Fibroblast of gingiva (primary cell): ENCODE measurements at places on chromosomes 16 and 17.

DNA sequence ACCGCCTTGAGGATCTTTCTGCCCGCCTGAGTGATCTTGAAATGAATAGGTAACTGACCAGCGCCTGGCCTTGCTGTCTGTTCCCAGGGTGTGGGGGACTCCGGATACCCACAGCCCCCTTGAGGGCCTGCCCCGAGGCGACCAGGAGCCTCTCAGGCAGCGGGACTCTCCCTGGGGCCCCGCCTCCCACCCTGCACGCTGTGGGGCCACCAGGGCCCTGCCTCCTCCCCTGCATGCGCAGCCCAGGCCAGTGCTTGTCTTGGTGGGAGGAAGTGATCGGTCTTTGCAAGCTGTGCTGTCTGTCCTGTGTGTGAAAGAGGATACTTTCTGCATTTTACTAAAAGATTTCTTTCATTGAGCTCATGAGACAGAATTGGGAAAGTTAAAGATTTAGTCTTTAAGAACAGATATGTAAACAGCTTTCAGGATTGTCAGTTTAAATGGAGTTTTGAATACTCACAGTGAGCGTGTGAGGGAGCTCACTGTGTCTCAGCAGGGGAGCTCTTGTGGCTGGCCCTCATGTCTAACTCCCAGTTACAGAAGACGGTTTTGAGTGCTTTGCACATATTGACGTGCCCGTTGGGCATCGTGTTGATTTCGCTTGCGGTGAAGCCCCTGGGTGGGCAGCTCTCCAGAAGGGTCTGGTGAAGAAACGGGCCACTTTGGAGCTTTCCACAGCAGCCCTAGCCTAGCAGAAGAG, 36.1 kb upstream of the CAPN15 start:
- no peak for DNase-seq

- DNase-seq: peak; percentile 91
Measured at GRCh38 chr16:4410335-4411075, 5.9 kb downstream of the CORO7 start.

DNA sequence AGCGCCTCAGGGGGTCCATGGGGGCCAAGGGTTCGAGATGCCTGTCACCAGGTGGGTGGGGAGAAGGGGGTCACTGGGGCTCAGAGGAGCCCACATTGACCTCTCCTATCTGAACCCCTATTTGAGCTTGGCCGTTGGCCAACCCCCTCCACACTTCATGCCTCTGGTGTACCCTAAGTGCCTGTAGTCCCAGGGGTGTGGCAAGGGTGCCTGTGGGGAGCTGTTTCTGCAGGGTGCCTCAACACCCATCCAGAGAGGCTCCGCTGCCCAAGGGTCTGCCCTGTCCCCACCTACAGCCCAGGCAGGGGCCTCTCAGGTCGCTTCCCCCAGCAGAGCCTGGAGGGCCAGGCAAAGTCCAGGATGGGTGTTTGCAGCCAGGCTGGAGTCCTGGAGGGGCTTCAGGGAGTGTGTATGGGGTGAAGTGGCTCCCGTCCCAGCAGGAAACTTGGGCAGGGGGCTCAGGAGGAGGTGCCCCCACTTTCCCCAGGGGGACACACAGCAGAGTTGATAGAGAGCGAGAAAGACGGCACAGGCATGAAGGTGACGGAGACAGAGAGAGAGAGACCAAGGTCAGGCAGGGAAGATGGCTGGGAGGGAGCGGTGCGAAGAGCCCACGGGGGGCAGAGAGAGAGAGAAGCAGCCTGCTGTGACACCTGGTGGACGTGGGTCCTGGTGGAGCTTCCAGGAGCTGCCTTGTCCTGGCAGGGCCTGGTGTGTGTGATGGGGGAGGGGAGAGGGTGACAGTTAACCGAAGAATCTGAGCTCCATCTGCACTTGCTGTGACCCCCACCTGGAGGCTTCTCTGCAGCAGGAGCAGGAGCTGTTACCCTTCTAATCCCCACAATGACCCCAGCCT, at the start of gene SEPTIN12:
TSS of gene SEPTIN12 (minus strand) at position 719 of the 856 bp plus-strand sequence. CDS start at position 19, 700 bp downstream.
- DNase-seq: no peak

DNA sequence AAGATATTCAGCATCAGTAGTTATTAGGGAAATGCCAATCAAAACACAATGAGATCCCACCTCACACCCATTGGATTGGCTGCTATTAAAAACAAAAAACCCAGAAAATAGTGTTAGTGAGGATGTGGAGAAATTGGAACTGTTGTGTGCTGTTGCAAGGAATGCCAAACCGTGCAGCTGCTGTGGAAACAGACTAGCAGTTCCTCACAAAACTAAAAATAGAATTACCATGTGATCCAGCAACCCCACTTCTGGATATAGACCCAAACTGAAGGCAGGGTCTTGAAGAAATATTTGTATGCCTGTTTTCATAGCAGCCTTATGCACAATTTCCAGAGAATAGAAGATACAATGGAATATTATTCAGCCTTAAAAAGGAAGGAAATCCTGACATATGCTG, 46.0 kb downstream of the FOXK2 start:
- DNase-seq: no peak

DNA sequence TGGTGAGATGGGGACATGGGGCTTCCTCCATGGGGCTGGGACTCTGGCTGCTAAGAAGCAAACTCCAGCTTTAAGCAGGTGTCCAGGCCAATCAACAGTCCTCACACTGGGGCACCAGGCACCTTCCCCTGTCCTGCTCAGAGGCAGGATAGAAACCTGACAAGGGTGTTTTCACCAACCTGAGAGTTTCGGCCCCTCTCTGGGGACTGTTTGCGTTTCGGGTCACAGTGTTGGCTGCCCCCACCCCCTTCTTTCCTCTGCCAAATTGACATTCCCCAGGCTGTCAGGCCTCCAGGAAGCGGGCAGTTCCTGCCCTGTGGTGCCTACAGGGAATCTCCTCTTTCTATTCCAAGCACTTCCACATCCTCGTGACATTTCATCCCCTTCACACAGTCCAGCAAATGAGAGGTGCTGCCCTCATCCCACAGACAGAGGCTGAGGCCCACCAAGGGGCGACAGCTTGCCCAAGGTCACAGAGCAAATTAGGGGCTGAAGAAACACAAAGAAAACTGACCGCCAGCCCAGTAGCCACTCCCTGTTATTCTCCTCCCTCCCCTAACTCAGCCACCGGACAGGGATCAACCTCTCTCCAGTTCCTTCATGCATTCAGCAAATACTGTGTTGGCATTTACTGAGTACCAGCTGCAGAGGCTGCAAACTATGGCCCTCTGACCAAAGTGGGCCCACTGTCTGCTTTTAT, 38.0 kb downstream of the MMP15 start:
- DNase-seq: no peak

DNA sequence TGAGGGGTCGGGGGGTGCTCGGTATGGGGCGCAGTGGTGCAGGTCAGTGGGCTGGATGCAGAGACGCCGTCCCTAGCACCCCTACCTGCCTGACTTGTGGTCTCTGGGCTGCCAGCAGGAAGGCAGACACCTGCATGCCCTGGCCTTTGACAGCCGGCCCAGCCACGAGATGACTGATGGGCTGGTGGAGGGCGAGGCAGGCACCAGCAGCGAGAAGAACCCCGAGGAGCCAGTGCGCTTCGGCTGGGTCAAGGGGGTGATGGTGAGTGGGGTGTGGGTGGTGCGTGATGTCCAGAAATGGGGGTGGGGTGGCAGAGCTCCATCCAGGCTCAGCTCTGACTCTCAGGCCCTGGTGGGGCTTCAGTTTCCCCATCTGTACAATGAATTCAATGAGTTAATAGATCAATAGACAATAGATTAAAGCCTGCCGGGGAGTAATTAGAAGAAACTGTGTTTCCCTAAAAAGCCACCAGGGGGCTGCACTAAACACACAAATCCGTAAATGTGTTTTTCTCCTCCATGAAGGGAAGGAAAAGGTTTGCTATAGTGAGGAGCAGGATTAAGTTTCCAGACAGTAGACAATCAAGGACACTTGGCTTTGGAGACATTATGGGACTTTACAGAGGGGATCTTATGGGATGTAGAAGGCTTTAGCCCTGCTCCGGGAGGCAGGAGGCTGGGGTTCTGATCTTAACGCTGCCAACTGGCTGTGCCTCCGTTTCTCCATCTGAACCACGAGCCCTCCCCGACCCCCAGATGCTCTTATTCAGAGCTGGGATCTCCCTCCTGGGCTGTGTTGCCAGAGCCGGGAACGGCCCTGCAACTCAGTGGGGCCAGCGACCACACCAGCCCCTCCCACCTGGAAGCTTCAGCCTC, 2.2 kb downstream of the SLC12A3 start:
- peak; percentile 63 for DNase-seq

DNA sequence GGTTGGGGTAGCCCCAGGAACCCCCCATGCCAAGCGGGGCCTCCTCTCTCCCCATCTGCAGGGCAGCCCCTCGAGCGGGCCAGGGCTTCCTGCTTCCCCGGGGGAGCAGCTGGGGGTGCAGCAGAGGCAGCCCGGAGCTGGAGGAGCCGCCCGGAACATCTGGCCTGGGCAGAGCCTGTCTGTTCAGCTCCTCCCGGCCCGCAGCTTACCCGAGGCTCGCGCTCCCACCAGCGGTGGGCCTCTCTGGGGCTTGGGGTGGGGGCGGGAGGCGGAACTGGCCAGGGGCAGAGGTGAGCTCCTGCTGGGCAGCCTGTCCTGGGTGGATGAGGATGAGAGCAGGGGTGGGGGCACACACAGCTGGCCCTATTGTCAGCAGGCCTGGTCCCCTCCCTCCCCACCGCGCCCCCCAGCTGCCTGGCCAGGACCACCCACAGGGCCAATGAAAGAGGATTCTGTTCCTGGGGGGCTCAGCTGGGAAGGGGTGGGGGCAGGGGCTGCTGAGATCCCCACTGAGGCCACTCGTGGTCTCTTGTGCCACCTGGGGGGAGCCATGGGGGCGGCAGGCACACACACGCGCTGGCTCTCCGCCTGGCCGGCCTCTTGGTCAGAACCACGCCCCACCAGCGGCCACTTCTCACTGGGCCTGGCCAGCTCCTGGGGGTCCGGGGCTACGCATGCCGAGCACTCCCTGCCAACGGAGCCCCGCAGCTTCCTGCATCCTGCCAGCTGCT, 34.7 kb downstream of the BAHCC1 start:
- DNase-seq: peak; percentile 44
